Hypothalamus (tissue), 51 donors: ENCODE measurements at places on chromosomes 3 and 15.

- no peak for DNase-seq
Observed at GRCh38 chr15:40347559-40348473, 3.0 kb upstream of the PHGR1 start.

- DNase-seq = no peak
Observed at GRCh38 chr3:133749427-133750258, 3.5 kb downstream of the TF start.

- DNase-seq = no peak
Observed at GRCh38 chr3:16101295-16102186, 72.9 kb upstream of the GALNT15 start.

GRCh38 chr3:63979093-63979885 is 44.0 kb downstream of the PSMD6 start:
- DNase-seq = no peak

DNA sequence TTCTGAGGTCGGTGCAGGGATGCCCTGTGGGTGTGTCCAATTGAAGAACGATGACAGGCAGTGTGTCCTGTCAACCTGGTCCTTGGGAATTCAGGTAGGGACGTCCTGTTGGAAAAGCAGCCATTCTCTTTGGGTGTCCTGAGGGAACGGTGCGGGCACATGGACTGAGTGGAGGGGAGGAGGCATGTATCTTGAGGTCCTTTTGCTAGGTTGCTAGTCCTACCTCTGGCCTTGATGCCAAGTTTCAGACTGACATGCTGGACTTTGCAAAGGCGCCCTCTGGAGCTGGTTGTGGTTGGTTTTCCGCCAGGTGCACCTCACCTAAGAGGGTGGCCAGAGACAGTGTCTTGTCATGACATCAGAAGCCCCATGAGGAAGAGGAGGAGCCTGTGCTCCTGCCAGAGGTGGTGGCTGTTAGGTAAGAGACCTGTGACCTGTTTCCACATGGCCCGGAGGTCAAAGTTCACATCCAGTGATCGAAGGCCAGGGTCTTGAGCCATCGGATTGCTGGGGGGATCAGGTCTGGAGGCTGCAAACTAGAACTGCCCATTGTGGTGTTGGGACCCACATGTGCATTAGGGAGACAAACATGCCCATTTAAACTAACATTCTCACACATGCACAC is 106.3 kb downstream of the SNRPN start:
- no peak for DNase-seq

DNA sequence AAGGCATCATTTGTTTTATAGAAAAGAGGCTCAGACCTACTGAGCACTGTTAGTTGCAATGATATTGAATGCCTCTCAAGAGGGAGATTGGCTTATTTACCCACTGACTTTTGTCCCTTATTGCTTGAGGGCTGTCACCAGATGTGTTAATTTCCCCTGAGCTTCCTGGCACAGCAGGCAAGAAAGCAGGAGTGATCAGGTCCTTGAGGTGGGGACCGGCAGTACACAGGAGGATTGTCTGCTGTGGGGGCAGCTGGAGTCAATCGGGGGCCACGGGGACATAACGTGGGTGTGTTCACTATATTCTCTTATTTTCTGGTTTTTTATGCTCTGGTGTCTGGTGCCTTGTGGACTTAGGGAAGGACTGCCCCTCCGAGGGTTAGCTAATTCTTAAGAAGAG is 44.6 kb downstream of the GASK1A start:
- no peak for DNase-seq
